ENCODE measurements at places on chromosomes 4 and X. TPM values are rescaled to one million over a fixed set of nuclear protein-coding genes. Genes with fewer than 3 reads are reported as not detected.

The RNF175 gene
- total RNA-seq, result not detected

- DNase-seq, result no peak
Measured at GRCh38 chrX:638482-639131, 8.0 kb downstream of the SHOX start.

- DNase-seq, result peak; percentile 70
Measured at GRCh38 chrX:47574076-47574546, 8.1 kb upstream of the TIMP1 start.

DNA sequence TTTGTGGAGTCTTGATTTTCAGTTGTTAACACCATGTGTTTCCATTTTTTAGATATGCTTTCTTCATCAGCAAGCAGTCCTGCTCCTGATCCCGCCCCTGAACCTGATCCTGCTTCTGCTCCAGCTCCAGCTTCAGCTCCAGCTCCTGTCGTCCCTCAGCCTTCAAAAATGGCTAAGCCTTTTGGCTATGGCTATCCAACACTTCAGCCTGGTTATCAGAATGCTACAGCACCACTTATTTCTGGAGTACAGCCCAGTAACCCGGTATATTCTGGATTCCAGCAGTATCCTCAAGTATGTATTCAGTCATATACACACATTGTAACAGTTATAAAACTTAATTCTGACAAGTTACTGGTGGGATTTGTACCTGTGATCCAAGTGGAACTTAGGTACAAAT lies 60.9 kb downstream of the SEC24B start:
- DNase-seq, result no peak

GRCh38 chr4:92735025-92735665 lies 431.4 kb downstream of the GRID2 start:
- DNase-seq, result no peak
